ENCODE measurements at places on chromosomes 7 and 10.

DNA sequence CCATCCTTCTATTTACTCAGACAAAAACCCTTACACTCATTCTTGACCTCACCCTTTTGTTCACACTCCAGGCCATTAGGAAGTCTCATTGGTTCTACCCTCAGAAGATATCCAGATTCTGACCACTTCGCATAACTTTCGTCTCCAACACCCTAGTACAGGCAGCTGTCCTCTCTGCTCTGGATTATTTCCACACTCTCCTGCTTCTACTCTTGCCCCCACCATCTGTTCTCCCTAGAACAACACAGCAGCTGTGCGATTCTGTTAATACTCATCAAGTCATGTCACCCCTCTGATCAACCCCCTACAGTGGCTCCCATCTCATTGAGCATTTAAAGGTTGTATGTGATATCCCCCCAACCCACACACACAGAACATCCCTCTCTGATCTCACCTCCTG lies 15.5 kb upstream of the TRIL start:
- DNase-seq, result no peak

- DNase-seq, result no peak
Observed at GRCh38 chr7:103076764-103077163, 1.8 kb downstream of the ARMC10 start.

DNA sequence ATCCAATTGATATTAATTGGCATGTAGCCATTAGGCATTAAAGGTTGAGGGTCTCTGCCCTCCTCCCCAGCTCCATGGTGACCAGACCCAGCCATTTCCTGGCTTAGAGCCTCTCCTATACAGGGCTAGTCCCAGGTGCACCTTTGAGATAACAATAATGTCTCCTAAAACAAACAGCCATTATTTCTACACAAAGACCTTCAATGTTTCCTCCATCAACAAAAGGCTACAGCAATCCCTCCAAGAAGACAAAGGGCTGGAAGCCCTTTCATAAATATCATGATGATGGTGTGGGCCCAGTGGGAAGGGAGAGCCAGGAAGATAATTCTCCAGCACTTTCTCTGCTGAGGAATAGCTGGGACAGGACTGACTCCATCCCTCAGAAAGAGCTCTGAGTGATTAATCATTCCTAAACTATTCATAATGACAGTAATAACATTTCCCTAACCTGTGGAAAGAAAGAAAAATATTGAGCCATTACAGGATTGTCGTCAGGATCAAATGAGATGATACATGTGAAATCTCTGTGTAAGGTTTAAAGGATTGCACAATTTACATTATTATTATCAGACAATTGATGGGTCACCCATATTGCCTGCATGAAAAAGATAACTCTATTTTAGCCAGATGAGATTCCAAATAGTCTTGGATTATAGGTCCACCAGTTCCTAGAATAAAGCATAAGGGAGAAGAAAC lies 10.2 kb downstream of the PKD2L1 start:
- DNase-seq, result no peak

GRCh38 chr10:129210876-129211275 lies 256.2 kb upstream of the MGMT start:
- no peak for DNase-seq

DNA sequence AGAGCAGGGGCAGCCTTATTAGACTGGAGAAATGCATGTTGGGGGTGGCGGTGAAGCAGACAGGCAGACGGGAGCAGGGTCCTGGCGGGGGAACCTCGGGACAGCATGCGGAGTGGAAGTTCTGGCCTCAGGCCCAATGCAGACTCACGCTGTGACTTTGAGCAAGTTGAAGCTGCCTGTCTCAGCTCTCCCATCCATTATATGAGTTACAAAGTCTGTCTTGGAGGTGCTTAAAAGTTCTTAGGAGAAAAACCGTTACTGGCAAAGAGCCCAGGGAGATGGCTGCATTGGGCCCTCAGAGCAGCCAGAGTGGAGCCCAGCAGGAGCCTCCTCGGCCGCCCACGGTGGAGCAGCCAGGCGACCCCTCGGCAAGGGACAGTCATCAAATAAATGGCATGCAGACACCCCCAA lies 509.5 kb downstream of the PLXNA4 start:
- DNase-seq, result no peak

DNA sequence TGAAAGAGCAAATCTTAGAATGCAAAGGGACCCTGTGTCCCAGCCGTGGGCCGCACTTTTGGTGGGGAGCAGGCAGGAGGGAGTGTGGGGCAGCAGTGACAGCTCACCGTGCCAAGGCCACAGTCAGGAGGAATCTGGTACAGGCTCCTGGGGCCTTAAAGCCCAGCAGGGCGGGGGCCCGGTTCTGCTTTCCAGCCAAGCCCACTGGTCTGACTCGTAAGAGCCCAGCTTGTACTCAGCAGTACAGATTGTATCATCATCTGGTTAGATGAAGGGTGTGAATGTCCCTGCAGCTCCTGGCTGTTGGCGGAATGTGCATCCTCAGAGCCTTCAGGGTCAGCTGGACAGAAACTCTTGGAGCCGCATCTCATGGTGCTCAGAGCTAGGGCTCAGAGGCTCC lies 30.5 kb upstream of the TRIM8 start:
- DNase-seq, result no peak
